NB4 (cell line): ENCODE measurements at places on chromosomes 3 and 15.

DNA sequence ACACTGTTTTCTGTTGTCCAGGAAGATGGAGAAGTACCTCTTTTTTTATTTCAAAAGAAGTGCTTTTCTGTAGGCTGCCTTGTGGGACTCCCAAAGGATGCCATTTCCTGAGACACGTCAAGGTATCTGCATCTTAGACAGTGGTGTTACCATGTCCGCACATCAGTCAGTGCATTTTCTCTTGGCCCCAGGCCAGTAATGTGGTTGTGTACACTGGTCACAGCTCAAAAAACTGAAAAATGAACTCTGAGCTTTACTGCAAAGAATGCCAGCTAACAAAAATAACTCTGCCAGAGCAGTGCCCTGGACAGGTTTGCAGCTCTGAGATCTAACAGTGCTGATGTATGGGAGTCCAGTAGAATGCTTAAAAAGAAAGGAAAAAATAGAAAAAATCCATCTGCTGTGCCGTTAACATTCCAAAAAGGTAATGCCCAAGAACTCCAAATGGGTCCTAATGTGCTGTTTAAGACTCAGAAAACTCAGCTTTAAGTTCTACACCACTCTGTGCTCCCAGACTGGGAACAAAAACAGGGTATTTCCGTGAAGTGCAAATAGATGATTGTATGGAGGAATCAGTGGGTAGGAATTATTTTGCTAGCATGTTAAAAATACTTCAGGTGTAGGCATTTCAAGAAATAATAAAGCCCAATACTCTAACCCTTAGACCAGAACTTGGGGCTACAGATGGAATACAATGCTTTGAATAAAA is 315.9 kb downstream of the FEZF2 start:
- no peak for DNase-seq

GRCh38 chr3:152382312-152383135 is 113.8 kb downstream of the MBNL1 start:
- no peak for DNase-seq

DNA sequence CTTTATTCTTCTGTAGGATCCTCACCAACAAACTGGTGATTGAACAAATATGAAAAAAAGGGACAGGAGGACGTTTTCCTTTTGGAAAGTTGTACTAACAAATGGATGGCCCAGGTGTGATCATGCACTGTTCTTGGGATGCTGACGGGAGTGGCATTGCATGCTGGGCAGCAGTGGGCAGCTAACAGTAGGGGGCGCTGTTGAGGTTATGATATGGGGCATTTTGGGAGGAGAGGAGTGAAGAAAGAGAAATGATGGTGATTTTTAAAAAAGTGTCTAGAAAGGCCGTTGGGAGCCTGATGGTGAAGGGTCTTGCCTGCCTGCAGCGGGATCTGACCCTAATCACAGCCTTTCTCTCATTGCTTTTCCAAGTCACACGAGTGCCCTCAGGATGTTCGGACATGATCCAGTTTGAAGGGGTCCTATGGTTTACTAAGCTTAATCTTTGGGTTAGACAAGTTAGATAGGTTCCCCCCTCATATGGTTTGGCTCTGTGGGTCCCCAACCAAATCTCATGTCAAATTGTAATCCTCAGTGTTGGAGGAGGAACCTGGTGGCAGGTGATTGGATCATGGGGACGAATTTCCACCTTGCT is 46.2 kb upstream of the PRTG start:
- DNase-seq: peak; percentile 28

DNA sequence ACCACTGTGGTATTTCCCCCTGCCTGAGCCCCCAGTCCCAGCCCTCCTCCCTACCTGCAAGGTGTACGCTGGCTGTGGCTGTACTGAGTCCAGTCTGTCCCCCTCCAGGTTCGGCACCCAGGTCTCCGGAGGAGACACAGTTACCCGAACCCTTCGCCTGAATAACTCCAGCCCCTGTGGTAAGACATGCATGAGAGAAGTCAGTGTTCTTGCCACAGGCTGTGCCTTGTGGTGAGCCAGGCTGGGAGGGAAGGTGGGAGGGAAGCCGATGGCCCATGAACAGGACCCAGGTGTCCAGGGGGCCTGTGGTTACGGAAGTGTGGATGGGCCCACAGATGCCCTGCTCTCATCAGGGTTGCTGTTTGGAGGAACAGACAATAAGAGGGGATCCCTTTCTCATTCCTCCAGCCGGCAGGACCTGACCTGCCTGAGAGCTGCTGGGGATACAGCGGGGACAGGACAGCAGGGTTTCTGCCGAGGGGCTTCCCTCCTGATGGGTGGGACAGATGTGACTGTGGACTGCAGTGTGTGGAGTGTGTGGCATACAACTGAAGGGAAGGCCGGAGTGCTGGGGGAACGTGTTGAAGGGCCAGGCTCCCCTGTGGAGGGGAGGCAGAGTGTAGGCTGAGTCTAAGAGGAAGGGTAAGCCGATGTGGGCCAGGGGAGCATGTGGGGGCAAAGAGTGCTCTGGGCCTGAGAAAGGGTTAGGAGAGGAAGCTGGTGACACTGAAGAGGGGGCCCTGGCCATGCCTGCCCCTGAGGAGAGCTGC is 21.9 kb downstream of the ACAA1 start:
- DNase-seq: no peak

DNA sequence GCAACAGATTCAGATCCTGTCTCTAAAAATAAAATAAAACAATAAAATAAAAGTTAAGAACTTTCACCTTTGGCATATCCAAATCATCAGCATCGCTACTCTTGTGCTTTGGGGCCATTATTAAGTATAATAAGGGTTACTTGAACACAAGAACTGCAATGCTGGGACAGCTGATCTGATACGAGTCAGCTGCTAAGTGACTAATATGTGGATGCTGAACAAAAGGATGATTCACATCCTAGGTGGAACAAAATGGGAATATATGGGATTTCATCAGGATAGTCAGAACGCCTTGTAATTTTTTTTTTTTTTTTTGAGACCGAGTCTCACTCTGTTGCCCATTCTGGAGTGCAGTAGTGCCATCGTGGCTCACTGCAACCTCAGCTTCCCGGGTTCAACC is 29.7 kb downstream of the BUB1B start:
- no peak for DNase-seq
